ENCODE measurements at places on chromosomes 3 and 15.
A peak's percentile ranks its signal among the peaks of the same experiment; 100 is the strongest.

DNA sequence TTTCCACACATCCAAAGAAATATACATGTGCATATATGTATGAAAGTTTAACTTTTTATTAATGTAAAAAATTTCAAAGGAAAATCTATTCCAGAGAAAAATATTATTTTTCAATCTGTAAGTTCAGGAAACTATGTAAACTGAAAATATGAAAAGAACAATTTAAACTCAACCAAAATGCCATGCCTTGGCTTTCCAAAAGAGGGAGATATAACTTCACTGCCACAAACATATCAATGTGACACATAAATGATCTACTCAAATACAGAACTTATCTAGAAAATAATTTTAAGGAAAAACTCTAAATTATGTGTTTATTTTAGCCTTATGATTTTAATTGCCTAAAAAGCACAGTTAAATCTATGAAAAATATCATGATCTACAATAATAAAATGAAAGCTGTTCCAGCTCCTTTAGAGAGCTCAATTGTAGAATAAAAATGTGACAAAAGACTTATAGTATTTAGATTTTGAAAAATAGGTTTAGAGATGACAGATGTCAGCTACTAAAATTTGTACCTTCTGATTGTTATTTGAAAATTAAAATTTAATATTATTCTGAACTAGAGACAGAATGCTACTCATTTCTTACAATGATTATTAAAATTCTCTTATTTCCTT, 94.8 kb downstream of the GBE1 start:
- peak; percentile 37 for DNase-seq

- DNase-seq: no peak
Measured at GRCh38 chr3:43515208-43515917, 106.4 kb downstream of the ANO10 start.

GRCh38 chr3:183378008-183378407, 50.4 kb downstream of the MCF2L2 start:
- DNase-seq: no peak

GRCh38 chr15:62416526-62416925, 251.4 kb upstream of the C2CD4B start:
- DNase-seq: no peak

DNA sequence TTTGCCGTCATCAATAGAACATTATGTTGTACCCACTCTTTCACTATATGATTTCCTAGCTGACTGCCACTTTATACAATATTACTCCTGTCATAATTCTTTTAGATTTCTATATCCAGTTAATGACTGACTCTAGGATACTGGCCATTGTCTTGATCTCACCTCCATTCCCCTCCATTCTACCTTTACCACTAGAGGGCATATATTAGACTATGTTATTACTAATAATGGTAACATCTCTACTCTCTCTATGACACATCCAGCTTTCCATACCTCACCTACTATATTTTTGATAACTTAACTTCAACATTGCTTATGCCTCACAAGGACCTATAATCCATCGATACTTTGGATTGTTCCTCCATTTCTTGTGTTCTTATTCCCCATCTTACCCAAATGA, 31.4 kb upstream of the POU1F1 start:
- DNase-seq: no peak

- no peak for DNase-seq
Measured at GRCh38 chr3:2656806-2657777, 453.1 kb downstream of the IL5RA start.

GRCh38 chr3:107907996-107908395, 182.8 kb downstream of the CD47 start:
- DNase-seq: no peak

DNA sequence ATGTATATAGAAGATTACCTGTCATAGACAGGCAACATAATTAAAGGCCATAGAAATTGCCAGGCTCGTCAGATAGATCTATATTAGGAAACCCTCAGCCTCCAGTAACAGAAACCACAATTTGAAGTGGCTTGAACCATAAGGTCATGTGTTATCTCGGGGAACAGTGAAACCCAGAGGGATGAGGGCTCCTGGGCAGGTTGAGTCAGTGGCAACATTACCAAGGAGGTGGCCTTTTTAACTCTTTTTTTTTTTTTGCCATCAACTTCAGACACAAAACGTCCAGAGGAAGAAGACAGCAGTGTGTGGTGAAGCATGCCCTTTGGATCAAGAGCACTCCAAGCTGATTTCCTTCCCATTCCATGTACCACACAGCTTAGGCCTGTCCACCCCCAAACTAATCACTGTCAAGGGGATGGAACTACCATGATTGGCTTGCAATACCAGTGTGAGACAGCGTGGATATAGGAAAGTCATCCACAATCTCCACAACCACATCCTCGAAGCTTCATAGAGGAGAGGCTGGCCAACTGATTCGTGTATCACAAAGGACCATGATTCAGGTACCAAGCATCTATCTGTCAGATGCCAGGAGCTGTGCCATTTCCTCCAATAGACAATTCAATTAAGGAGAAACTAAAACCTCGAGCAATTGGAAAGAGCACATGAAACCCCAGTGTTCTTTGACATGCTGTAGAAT, 999 bp upstream of the KIF7 start:
- no peak for DNase-seq

DNA sequence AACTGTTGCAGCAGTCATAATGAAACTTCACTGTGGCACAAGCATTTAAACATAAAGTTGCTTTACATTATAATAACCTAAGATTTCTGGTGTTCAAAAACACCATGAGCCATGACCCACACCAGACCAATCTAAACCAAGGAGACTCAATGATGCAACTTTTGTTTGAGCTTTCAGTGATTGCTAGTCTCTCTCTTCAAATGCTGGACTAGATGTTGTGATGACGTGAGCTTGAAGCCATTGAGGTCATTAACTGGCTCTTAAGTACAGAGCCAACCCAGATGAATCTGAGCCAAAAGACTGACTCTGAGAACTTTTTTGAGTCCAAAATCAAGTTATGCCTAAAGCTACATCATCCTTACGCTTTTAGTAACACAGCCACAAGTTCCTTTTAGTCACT, 36.5 kb downstream of the ATR start:
- DNase-seq: no peak

- DNase-seq: no peak
Measured at GRCh38 chr3:94359996-94360395, 297.1 kb downstream of the NSUN3 start.

DNA sequence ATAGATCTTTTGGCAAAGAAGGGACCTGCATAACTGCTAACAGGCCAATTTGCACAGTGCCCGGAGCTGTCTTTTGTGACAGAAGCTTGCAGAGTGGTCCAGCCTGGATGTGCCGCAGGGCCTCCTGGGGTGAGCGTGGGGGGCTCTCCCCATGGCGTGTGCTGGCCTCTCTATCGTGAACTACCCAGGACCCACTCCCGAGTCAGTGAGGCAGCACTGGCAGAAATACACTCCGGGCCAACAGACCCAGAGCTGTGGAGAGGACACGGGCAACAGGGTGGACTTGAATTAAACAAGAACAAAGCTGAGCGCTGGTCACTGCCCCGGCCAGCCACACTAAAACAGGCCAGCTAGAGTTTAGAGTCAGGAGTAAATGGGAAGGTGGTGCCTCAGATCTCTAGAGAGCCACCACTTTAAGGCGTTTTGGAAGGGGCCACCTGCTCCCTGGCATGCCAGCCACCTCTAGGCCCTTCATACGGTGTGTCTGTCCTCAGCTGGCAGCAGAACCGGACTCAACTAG, 152.1 kb downstream of the KLF13 start:
- no peak for DNase-seq

- no peak for DNase-seq
Measured at GRCh38 chr3:18512007-18512406, 86.9 kb upstream of the SATB1 start.

GRCh38 chr3:185766329-185767001, 58.4 kb downstream of the IGF2BP2 start:
- no peak for DNase-seq

- peak; percentile 11 for DNase-seq
Measured at GRCh38 chr3:89340408-89340807, 233.0 kb downstream of the EPHA3 start.

DNA sequence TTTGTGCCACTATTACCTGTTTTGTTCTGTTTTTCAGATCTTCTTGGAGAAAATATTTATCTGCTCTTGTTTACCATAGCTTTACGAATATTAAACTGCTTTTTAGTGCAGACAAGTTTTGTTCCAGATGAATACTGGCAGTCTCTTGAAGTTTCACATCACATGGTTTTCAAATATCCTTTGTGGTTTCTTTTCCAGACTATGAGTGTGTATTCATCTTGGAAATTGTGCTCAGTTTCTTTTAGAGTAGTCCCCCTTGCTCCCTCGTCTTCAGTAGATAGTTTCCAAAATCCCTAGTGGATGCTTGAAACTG, 1.2 kb downstream of the PIGB start:
- peak; percentile 32 for DNase-seq

DNA sequence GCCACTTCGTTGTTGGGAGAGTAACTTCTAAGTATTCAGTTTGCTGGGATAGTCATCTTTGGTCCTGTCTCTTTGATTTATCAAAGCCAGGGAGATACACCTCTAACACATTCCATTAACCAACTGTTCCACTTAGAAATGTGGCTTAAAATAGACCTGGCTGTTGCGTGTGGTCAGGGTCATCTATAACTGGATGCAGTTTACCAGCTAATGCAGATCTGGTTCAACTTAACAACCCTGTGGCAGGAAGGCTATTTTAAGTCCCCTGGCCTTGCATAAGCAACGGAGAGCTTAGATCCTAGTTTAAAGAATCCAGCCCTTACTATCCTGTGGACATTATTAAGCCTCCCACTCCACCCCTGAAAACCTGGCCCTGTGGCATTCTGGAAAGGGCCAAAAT, 28.1 kb upstream of the CAPN3 start:
- no peak for DNase-seq

DNA sequence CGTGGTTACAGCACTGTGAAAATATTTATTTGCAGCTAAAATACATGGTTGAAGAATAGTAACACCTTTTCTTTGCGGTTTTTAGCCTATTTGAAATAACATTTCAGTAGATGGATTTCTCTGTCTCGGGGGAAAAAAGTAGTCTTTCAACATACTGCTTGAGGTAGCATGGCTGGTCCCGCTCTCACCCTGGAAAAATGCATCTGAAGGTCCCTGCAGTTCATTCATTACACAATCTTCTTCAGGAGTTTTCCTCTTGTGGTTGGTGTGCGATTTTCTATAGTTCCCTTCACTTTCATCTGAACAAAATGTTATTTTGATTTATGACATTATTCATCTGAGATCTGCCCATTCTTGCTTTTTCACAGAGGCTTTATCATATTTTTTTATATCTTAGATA, 75.9 kb downstream of the STRIT1 start:
- DNase-seq: no peak

- peak; percentile 96 for DNase-seq
Measured at GRCh38 chr3:127574880-127575878, 15.4 kb downstream of the TPRA1 start.

DNA sequence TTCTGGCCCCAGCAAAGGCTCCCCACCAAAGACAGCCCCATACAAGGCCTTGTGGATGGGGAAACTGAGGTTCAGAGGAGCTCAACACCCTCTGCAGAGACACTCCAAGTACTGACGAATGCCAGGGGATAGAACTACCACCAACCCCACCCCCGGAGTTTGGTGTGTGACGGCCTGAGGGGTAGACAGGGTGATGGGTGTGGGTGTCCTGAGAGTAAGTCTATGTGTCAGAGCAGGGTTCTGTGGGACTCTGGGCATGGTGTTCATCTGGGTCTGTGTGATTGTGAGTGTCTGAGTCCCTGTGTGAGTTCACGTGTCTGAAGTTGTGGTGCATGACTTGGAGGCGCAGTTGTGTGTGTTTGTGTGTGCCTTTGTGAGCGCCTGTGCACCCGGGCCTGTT, 7.4 kb downstream of the PTH1R start:
- DNase-seq: no peak

GRCh38 chr3:147540921-147541320, 131.8 kb downstream of the ZIC1 start:
- no peak for DNase-seq

DNA sequence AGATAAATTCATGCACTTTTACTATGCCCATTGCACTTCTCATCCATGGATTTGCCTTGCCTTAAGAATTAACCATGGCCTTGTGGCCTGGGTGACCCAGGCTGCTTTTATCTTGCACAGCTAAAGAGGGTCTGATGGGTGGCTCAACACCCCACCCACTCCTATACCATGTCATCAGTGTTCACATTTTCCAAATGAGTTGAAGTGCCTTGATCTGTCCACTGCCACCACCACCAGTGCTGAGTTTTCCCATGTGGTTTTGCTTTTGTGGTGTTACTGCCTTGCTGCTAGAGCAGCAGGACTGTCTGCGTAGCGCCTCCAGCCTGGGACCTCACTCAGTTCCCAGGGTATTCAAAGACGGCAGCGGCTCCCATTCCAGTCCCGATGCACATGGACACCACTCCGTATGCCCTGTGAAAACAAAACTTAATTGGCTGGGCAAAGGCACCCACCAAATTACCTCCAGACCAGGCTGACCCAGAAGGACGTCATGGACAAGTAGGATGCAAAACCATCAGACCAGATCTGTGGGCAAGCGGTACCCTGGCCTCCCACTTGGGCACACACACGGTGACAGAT, 14.1 kb downstream of the ACAA1 start:
- DNase-seq: no peak

GRCh38 chr15:81296673-81297072, 27.3 kb downstream of the STARD5 start:
- DNase-seq: no peak

All from astrocyte of the hippocampus (primary cell).